ENCODE measurements at places on chromosomes 6 and 20.
A peak's percentile ranks its signal among the peaks of the same experiment; 100 is the strongest.

DNA sequence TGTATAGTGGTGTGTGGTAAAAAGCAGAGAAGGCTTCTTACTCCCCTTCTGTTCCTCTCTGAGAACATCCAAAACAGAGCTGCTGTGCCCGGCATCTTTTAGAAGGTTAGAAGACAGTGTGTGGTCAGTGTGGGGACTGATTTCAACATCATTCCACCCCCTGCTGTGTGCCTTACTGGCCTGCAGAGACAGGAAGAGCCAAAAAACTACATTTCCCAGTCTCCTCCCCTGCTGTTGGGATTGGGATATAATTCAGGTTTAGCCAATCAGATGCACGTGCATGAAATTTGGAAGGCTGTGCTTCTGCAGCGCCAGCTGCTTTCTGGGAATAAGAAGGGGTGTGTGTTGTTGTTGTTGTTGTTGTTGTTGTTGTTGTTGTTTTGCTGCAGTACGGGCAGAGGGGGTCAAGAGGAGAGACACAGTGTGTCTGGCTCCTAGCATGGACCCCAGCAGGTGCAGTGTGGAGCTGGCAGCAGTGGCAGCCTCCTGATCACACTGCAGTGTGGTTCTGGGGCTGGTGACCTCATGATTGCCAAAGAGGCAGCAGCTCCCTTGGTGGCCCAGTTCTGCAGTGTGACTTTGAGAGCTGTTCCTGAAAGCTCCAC is 74.7 kb downstream of the MRPL14 start:
- no peak for DNase-seq

DNA sequence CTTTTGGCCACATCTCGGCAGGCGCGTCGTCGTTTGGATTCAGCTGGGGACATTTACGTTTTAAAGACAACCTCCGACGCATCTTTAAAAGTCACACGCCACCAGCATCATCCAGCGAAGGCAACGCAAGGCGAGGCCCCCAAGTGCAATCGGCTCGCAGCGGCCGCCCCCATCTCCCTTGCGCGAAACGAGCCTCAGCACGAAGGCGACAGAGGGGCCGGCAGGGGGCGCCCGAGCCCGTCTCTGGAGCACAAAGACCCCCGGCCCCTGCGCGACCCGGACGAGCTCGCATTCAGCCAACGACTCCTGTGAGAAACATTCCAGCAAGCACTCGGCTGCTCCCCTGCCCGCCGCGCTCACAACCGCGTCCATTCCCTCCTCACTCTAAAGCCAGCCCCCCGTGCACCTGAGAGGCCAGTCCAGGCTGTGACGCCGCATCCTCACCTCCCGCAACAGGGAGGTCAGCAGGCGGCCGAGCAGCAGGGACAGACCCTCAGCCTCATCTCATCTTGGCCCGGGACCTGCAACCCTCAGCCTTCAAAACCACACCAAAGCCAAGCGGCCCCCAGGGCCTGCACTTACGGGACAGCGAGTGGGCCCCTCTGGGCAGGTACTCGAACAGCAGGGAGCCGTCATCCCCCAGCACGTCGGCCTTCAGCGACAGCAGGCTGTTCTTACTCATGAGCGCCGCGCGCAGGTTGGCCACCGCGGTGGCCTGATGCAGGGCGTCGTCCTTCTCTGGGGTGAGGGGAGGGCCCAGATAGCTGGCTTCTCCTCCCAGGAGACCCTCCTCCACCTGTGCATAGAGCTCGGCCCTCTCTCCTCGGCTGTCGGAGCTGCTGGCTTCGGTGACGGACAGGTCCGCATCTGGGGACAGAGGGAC is 35.8 kb downstream of the SLC2A4RG start:
- no peak for DNase-seq

- no peak for DNase-seq
These were observed 62.6 kb upstream of the GGTLC1 start for GRCh38 chr20:24051160-24051559.

GRCh38 chr6:137277971-137278637 is 58.9 kb upstream of the IFNGR1 start:
- no peak for DNase-seq

- peak; percentile 89 for DNase-seq
These were observed 3.4 kb upstream of the ZNFX1 start for GRCh38 chr20:49281059-49281912.

GRCh38 chr20:37102571-37102970 is 6.8 kb upstream of the RBL1 start:
- no peak for DNase-seq

DNA sequence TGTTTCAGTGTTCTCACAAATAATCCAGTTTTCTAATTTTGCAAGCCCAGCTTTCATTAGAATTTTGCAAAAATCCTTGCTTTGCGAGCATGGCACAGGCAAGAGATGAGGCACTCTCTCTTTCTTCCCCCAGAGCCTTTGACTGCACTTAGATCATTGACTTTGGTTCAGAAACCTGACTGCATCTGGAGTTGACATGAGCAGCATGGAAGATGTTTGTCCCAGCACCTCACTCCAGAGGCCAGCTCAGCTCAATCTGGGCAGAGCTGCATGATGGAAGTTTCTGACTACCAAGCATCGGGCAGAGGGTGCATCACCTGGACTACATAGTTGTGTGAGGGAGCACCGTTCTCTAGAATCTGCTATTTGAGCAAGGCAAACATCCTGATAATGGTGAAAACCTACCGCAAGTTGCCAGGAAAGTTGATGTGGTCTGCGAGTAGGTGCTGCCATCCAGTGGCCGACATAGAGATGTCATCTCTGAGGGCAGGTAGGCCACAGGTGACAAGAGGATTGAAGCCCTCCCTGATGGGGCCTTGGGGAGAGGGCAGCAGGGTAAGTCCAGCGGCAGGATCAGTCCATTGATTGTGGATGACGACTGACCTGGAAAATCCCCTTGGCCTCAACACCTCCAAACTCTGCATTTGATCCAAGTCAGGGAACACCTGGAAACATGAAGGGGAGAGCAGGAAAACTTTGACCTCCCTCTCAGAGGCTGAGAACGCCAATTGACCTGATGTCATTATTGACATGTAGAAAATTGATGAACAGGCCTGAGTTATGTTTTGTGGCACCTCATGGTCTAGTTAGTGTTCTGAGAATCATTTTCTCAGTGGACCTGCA is 3.8 kb upstream of the LPA start:
- DNase-seq: peak; percentile 34

- DNase-seq: no peak
These were observed 279.9 kb downstream of the SLC35F1 start for GRCh38 chr6:118186672-118187567.

DNA sequence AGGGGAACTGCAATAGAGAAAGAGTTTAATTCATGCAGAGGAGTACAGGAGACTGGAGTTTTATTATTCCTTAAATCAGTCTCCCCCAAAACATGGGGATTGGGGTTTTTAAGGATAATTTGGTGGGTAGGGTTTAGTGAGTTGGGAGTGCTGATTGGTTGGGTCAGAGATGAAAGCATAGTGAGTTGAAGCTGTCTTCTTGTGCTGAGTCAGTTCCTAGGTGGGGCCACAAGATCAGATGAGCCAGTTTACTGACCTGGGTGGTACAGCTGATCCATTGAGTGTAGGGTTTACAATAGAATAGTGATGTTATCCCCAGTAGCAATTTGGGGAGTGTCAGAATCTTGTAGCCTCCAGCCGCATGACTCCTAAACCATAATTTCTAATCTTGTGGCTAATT is 29.1 kb downstream of the GPX6 start:
- no peak for DNase-seq

- no peak for DNase-seq
These were observed 39.6 kb downstream of the RAB44 start for GRCh38 chr6:36737043-36737785.

GRCh38 chr6:166786704-166787293 is 159.7 kb upstream of the RPS6KA2 start:
- peak; percentile 86 for DNase-seq

Measured in Kasumi-1 (cell line).